ENCODE measurements at places on chromosomes 12 and 14. TPM values are rescaled to one million over a fixed set of nuclear protein-coding genes. Genes with fewer than 3 reads are reported as not detected.

DNA sequence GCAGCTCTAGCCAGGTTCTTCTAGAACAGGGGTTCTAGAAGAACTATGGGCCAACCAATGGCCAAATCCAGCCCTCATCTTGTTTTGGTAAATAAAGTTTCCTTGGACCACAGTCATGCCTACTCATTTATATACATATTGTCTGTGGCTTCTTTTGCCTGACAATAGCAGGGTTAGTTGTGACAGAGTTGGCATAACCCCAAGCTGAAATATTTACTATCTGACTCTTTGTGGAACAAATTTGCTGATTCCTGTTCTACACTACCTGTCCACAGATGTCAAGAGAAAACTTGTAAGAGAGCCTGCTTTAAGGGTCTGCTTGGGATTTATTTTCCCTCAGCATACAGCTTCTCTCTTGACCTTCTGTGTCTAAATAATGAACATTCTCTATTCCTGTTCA is 289.0 kb downstream of the KSR2 start:
- no peak for DNase-seq

DNA sequence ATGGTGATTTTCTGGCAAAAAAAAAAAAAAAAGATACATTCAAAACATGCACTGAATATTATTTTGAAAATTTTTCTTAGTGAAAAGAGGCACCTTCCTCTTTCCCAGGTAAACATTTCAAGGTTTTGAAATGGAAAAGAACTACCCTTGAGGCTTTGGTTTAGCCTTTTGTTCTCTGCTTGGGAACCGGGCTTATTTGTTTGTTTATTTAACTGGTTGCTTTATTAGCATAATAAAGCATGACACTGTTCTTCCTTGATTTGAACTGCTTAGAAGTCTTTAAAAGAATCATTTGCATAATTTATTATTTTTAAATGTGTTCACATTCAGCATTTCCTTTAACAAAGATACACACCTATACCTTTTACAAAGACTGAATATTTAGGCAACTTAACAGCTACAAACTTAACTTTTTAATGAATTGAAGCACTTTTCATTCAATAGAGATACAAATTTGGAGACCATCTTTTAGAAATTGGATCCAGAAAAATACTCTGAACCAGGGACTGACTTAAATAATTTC is 174.5 kb downstream of the FBXL14 start:
- DNase-seq = no peak

- DNase-seq = peak; percentile 94
Measured at GRCh38 chr12:132614861-132615578, 3.6 kb upstream of the P2RX2 start.

GNB3 gene
- 8.2 TPM for total RNA-seq

DPF3 gene
- total RNA-seq = 2.2 TPM

NEUROD4 gene
- total RNA-seq = not detected
